HCEC 1CT (cell line): ENCODE measurements at places on chromosomes 7 and 10.

GRCh38 chr7:13148548-13148947, 461.1 kb downstream of the ARL4A start:
- DNase-seq: no peak

DNA sequence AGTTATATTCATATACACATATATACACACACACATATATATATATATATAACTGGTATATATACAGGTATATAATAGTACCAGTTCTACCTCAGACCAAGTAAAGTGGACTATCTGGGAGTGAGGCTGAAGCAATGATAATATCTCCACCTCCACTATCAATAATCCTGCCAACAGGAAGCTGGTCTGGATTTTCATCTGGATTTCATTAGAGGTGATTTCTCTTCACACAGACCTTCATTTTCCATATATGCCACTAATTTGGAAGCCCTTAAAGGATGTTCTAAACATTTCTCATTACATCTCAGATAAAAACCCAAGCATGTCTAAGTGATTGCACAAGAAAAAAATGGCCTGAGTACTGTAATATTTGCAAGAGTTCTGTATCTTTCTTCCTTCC, 1.7 kb upstream of the SLC35B4 start:
- no peak for DNase-seq

DNA sequence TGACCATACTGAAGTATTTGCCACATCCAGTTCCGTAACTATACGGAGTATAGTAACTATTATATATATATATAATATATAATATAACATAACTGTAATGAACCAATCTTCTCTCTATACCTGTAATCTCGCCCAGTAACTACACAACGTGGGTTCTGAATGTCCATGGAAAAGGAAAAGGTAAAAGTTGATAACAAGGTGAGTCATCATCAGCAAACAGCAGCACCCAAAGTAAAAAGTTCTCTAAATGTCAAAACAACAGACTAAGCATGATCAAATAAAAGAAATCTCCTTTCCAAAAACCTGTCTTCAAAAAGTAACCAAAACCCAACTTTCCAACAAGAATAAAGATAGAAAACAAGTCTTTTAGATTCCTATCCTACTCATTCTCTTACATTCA, 42.8 kb downstream of the ELAPOR2 start:
- no peak for DNase-seq

GRCh38 chr10:133132473-133133291, 27.3 kb upstream of the KNDC1 start:
- no peak for DNase-seq

GRCh38 chr7:111006691-111007090, 84.2 kb upstream of the LRRN3 start:
- DNase-seq: peak; percentile 63

- DNase-seq: no peak
Observed at GRCh38 chr7:151590071-151590849, 70.6 kb upstream of the RHEB start.

DNA sequence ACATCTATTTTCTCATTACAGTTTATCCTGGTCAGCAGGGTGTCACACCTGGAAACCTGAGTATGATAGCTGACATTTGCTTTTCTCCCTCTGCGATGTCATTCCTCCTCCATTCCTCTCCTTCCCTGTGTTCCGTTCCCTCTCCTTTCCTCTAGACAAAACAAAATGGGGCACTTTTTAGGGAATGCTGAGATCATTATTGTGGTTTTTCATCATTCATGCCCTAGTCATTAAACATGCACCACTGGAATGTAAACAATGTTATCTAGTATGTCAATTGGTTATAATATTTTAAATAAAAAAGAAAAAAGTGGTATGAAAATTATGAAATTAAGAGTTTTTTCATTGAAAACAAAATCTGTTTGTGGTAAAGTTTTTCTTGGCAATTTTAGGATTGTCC, 132.6 kb downstream of the MAPK8 start:
- DNase-seq: peak; percentile 79

DNA sequence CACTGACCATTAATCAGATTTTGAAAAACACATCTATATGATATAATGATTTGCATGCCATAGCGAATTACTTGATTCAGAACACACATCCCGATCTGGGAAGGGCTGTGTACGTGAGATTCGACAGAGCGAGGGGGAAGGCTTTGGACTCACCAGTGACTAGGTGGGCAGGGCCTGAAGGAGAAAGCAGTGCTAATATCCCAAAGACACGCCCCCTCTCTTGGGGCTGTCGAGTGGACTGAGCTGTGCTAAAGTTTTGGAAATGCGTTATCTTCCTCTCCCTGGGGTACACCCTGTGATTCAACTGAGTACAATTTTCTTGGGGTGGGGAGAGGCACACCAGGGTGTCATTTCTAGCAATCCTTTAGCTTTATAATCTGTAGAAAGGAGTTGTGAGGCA, 1.8 kb downstream of the LRRC17 start:
- DNase-seq: peak; percentile 93
